ENCODE measurements at places on chromosomes 7 and 10.

DNA sequence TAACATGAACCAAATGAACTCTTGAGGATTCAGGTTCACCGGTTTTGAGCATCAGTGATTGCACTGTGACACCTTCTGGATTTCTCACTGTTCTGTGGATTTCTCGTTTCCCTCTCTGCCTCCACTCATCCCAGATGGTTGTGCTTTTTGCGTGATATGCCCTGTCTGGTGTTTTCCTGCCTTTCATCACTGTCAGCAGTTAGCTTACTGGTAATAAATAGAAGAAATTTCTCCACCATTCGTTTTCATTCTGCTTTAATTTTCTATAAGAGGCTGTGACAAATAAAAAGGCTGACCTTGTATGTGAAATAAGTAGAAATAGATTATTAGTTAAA is 16.2 kb downstream of the BPGM start:
- no peak for DNase-seq

DNA sequence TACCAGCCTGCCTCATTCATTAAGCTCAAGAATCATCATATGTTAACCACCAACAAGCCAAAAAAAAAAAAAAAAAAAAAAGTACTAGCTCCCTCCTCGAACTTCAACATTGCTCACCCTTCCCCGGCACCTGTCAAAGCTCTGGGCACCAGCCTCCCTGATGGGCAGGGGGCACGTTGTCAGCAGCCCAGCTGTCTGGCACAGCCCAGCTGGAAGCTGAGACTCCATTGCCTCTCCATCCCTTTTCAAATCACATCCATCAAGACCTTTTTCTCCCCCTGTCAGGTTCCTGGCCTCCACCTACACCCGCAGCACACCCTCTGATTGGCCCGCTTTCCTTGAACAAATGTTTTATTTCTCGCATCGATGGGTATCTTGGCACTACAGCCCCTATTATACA is 913.3 kb upstream of the AUTS2 start:
- DNase-seq: no peak

DNA sequence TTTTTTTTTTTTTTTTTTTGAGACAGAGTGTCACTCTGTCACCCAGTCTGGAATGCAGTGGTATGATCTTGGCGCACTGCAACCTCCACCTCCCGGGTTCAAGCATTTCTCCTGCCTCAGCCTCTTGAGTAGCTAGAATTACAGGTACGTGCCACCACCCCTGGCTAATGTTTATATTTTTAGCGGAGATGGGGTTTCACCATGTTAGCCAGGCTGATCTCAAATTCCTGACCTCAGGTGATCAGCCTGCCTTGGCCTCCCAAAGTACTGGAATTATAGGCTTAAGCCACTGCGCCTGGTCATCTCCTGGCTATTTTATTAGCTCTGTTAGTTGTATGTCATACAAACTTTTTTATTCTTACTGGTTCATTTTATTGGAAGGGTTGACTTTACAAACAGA is 103.0 kb downstream of the LCOR start:
- DNase-seq: no peak

GRCh38 chr10:42997151-42997848 is 79.6 kb upstream of the RET start:
- no peak for DNase-seq

GRCh38 chr10:78424723-78425122 is 391.1 kb downstream of the RPS24 start:
- no peak for DNase-seq

DNA sequence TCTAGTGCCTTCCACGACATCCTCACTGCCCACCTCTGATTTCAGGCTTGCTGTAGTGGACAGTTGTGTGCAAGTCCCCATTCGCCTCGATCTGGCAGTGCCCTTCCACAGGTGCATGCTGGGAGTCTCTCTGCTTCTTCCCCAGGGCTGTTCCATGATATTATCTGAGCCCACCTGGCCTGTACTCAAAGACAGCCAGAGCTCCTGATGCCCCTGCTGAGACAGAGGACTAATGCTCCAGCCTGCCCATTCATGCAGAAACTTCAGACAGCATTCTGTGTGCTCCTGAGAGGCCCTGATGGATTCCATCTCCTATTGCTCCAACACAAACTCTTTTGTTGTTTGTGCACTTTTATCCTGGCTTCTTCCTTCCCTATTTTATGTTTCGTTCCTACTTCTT is 164.8 kb upstream of the PRSS58 start:
- DNase-seq: no peak

Measured in stimulated activated CD4-positive, alpha-beta T cell treated with anti-CD3 and anti-CD28 coated beads, Interleukin-1b, Interleukin-23, amount 100 ng/mL, for 24 hours (primary cell).